Suppressor macrophage (primary cell): ENCODE measurements at places on chromosomes 6 and 20.

DNA sequence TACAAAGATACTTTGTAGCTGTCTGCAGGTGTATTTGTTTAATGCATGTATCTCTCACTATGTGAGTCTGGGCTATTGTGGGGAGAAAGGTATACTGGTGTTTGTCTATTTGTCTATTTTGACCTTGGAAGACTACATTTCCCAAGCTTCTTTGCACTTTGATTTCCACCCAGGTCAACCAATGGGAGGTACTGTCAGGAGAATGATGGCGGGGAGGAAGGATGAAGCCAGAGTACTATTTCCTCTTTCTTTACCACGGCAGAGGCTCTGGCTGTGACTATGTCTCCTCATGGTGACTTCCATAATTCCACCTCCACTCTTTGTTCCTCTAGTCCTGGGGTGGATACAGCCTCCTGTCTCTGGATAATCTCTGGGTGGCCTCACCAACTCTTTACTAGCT, 23.1 kb downstream of the LBP start:
- peak; percentile 69 for DNase-seq

DNA sequence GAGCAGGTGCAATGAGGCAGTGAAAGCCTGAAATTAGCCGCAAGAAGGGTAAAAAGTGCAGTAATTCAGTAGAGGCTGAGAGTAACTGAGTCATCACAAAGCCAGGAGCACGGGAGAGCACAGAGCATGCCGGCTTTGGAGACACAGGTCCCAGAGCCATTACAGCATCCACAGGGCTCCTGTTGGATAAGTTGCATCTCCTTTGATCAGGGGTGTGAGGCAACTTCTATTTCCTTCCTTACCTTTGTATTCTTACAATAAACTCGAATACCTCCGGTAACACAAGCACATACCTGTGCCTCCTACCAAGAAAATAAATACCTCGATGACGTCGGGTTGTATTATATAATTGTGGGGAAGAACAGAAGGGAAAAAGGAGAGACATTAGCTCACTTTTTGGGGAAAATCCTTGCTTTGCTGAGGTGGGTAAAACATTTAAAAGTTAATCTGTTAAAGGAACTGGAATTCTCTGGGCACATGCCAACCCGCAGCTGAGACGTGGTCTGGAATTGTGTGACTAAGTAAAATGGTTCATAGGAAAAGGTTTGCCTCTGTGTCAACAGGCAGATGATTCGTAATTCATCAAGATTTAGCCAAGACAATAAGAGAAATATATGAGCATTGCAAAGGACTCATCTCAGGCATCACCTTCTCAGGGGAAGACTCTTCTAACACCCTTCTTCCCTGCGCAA, 360.7 kb upstream of the ZFP64 start:
- DNase-seq, result no peak

- DNase-seq, result no peak
Measured at GRCh38 chr20:58361481-58362205, 27.4 kb upstream of the VAPB start.

DNA sequence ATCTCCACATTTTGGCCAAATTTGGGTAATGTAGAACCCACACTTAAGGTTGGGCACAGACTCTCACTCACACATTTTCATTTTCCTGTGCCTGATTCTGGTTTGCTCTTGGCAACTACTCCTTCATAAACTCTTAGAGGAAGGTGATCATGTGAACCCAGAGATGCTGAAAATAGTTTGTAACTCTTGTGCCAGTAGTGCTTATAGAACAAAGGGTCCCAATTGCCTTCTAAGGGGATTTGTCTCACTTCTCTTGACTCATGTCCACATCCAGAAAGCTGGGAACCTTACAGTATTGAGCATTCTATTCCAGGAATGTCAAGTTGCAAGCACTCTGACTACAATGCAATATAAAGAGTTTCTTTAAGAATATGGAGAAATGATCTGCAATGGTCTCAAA, 62.0 kb upstream of the TASP1 start:
- DNase-seq, result no peak

DNA sequence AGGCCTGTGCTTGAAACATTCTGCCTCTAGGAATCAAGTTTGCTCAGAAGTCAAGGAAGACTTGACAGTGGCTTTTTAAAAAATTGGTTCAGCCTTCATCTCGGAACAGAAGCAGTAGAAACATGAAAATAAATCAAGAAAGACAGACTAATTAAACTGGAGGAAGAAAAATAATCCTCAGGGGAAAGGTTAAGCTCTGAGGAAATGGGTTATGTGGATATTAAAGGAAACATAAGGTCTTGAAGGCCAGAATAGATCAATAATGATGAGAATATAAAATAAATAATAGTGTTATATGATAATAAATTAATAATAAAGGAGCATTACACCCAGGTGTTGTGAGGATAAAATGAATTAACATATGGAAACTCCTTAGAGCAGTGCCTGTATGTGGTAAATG, 121.7 kb downstream of the GPR63 start:
- no peak for DNase-seq

GRCh38 chr6:161360520-161360919, 86.7 kb upstream of the AGPAT4 start:
- peak; percentile 63 for DNase-seq

- peak; percentile 49 for DNase-seq
Measured at GRCh38 chr20:49919461-49919860, 4.1 kb upstream of the SPATA2 start.

DNA sequence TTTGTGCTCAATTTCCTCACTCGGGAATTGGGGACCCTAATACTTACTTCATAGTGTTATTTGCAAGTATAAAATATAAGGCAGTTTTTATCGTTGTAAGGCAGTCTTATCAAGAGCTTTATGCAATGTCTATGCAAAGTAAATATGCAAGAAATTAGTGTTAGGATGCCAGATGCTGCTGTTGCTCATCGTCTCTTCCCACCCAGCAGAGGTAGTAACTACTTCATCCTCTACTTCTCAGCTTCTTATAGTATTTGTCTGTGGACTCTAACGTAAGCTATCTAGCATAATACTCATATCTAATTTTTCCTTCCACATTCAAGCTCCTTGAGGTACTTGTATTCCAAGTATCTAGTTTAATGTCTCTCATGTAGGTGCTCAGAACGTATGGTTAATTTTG, 11.6 kb downstream of the PLCG1 start:
- no peak for DNase-seq
